ENCODE measurements at places on chromosomes 1 and 21.

DNA sequence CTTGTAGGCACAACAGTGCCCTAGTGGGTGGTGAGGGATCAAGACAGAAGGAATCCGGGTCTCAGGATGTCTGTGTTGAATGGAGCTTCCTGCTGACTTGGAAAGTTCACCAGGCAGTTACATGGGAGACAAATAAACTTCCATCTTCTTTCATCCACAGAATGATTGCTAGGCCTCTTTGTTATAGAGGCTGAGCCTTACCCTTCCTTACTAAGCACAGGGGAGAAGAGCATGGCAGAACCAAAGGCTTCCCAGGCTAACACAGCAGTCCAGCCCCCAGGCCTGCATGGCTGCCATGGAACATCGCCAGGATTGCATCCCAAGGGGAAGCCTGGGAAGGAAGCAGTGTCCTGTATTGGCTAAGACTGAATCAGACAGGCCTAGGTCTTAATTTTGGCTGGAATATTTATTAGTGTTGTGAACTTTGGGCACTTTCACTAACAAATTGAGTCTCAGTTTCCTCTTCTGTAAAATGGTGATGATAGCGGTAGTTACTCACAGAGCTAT lies 18.7 kb downstream of the HEYL start:
- no peak for DNase-seq

- no peak for DNase-seq
Observed at GRCh38 chr1:64856553-64856952, 109.8 kb downstream of the JAK1 start.

DNA sequence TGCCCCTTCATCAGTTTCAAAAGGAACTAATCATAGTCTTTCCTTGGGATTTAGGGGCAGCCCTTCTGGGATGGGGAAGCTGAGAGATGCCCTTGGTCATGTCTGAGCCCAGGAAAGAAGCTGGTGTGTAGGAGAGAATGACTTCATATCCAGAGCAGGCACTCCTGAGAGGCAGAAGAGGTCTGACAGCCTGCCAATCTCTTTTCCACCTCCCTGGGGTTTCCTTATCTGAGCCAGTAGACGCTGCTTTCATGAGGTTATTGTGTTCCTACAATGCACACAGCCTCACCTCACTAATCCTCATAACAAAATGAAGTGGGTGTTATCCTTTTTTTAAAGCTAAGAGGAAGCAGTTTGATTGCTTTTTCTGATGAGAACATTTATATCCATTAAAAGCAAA lies 14.1 kb downstream of the ROR1 start:
- no peak for DNase-seq

- DNase-seq, result no peak
Observed at GRCh38 chr1:18126616-18127015, 19.0 kb downstream of the IGSF21 start.

DNA sequence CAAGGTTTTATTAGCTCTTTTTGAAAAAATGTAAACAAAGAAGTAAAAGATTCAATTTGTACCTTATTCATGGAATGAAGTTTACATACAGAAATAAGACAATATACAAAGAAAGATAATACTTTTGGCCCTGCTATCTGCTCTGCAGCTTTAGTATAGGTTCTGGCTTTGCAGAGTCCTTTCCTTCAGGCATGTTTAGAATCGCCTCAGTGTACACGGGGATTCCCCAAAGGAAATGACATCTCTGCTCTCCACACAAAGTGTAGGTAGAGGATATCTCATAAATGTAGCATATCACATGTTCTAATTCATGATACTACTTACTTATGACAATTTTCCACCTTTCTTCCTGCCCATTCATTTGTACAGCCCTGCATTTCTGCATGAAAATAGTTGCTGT lies 222.6 kb upstream of the DPYD start:
- no peak for DNase-seq

DNA sequence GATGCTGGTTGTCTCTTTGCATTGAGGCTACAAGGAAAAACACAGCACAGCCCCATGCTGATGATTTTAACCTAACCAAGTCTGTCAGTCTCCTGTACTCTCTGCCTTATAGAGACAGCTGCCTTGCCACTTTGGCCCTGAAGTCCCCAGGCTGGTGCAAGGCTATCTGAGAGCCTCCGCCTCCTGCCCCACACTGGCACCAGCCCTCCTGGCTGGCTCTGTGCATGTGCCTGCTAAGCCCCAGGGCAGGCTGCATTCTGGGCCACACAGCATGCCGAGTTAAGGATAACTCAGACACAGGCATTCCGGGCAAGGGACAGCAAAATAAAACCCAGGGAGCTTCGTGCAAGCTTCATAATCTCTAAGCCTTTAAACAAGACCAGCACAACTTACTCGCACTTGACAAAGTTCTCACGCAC lies 910 bp downstream of the RUNX1 start:
- DNase-seq, result no peak
